ENCODE measurements at places on chromosomes 4 and X. TPM values are rescaled to one million over a fixed set of nuclear protein-coding genes. Genes with fewer than 3 reads are reported as not detected.

DNA sequence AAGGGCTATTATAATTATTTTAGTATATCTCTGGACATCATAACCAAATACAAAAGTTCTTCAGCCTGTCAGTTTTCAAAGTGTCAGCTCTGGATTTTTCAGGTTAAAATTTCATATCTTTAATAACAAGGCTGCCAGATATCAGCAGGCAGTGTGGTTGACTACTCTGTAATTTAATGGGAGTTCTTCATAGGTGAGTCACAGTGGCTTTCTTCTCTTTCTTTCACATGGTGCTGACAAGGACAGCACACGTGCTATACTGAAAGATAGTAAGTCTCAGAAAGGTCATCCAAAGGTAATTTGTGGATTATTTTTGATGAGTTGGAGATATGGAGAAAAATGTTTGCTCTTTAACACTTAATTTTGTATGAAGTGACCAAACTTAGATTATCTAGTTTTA is 43.2 kb downstream of the GALNT7 start:
- DNase-seq: no peak

GRCh38 chr4:26870576-26871262 is 10.1 kb downstream of the STIM2 start:
- DNase-seq: no peak

- no peak for DNase-seq
These were observed 20.4 kb downstream of the KIAA1210 start for GRCh38 chrX:119107206-119107605.

Gene CCDC110
- total RNA-seq: 1.5 TPM

Gene TMEM144
- 2.8 TPM for total RNA-seq

Gene RBM47
- 81.2 TPM for total RNA-seq

Gene PLAC8
- 9.9 TPM for total RNA-seq
